ENCODE measurements at places on chromosomes 2 and 18.

GRCh38 chr2:98569197-98569793 lies 39.0 kb downstream of the COA5 start:
- no peak for DNase-seq

GRCh38 chr2:43027097-43027873 lies 199.1 kb downstream of the ZFP36L2 start:
- DNase-seq, result no peak

- DNase-seq, result no peak
Measured at GRCh38 chr2:150418916-150419315, 68.6 kb downstream of the RND3 start.

- no peak for DNase-seq
Measured at GRCh38 chr2:221304916-221305315, 267.2 kb downstream of the EPHA4 start.

DNA sequence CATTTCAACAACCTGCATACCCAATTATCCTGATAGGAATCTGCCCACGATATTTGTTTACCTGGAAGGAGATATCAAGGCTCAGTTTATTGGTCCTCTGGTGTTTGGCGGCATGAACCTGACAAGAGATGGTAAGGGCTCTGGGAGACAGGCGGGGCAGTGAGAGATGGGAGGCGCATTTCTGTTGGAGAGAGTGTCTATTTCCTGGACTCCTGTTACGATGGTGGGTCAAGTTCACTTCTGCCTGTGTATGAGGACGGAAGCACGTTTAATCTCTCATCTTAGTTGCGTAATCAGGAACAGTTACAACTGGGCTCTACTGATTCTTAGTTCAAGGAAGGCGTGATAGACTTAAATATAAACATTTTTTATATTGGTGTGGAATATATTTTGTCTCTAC lies 8.9 kb downstream of the PDCL3 start:
- DNase-seq, result no peak

DNA sequence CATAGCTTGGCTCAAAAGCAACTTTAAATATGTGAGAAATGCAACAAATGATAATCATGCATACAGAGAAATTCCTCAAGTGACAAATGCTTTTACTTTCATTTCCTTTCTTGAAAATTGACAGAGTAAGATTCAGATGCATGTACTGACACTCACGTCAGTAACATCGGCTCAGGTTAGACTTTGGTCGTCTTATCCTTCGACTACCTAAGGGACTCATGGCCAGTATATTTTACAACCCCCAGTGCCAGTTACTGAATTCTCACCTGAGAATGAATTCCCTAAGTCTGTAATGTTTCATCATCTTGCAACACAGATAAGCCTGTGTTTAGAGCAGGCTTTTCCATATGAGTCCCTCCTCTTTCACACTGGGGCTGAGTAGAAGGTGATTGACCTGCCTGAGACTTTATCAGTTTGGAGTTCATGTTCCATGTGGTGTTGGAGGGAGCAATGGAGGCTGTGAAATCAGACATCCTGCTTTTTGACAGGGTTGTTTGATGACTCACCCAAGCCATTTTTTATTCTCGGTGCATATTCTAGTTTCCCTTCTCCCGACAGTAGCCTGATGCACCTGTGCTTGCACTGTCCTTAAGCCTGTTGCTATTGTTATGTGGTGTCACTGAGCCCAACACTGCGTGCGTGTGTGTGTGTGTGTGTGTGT lies 30.5 kb upstream of the ATP8B1 start:
- DNase-seq, result no peak

DNA sequence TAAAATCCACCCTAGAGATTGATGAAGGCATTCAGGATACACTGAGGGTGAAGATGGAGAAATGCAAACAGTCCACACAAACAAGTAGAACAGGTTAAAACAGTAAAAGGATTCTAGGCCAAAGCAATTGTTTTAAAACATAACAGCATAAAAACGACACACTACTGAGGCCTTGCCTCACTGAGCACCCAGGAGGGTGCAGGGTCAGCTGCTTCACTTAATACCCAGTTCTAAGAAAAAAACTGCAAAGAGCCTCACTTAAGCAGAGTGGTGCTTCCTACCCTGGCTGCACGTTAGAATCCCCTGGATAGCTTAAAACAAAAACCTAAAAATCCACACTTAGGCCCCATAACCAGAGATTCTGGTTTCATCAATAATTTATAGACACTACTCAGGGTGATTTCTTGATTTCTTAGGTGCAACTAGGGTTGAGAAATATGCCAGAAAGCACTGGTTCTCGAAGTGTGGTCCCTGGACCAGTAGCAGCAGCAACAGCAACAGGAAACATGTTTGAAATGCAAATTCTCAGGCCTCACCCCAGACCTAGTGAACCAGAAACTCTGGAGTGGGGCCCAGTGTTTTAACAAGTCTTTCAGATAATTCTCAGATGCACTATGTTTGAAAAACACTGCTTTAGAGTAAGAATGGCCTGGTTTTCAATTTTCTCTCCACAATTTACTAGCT lies 279.1 kb downstream of the ZEB2 start:
- no peak for DNase-seq

GRCh38 chr2:152407204-152407721 lies 72.3 kb downstream of the FMNL2 start:
- no peak for DNase-seq

GRCh38 chr18:4077204-4077603 lies 377.9 kb downstream of the DLGAP1 start:
- DNase-seq, result no peak

GRCh38 chr2:34121076-34121475 lies 522.0 kb upstream of the FAM98A start:
- no peak for DNase-seq

GRCh38 chr2:118124288-118124891 lies 36.1 kb downstream of the INSIG2 start:
- no peak for DNase-seq

DNA sequence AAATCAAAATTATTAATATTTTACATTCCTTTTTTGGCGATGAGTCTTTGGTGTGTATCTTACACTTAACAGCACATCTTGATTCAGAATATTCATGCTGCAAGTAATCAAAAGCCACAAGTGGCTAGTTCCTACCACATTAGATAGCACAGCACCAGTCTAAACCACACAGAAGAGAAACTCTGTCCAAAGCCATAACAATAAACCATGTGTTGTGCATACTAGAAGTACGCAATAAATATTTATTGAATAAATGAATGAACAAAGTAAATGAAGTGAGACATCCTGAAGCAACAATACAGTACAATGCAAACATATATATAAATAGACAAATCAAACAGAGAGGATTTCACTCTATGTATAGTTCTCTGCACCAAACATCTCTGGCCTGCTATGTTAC lies 287.3 kb downstream of the EXOC6B start:
- DNase-seq, result no peak

DNA sequence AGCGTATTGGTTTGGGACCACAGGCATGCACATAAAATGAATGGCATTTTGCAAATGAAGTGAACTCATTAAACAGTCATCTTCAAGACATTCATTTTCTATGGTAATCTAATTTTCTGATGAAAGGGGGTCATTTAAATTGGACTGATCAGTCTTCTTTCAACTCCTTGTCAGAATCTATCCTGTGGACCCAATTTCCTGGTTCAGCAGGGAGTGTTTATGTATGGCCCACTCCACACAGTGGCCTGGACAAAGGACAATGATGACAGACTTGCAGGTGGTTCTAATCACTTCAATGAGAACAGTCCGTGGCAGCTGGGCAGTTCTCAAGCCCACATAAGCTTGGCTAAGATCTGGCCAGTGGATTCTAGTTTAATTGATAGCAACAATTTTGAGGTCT lies 448.1 kb downstream of the DCDC2C start:
- no peak for DNase-seq

- no peak for DNase-seq
Measured at GRCh38 chr18:54209471-54210180, 14.8 kb downstream of the MBD2 start.

DNA sequence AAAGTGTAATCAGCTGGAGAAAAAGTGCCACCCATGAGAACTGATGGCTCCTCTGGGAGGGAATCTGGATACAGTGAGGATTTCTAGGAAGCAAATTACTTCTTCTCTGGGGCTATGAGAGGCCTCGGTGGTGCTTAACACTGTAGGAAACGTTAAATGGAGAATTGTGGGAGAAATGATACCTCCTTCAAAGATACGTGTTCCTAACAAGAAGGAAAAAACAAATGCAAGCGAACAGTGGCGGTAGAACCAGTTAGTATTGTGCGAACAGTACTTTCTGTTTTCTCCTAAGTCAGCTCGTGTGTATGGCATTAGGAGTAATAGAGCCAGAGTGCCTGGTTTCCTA lies 587 bp upstream of the MTIF2 start:
- DNase-seq, result no peak

- no peak for DNase-seq
Measured at GRCh38 chr2:83160571-83160970, 1298.5 kb downstream of the SUCLG1 start.

DNA sequence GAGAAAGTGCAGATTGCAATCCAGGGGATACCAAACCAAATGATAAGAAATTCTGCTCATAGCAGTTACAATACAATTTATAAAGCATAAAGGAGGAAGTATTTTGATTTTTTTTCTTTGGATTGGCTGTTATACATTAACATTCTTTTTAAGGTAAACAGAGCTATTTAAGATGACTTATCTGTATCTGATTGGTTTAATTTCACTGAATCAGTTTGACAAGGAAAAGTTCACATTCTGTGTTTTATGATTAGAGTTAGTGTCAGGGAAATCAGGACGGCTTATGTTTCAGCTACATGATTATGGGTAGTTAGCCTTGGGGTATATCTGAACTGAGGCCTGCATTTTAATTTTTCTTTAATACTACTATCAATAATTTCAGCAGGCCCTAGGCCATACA lies 360.9 kb downstream of the ARL6IP6 start:
- no peak for DNase-seq

- DNase-seq, result no peak
Measured at GRCh38 chr2:45013229-45014015, 4.2 kb upstream of the SIX2 start.

DNA sequence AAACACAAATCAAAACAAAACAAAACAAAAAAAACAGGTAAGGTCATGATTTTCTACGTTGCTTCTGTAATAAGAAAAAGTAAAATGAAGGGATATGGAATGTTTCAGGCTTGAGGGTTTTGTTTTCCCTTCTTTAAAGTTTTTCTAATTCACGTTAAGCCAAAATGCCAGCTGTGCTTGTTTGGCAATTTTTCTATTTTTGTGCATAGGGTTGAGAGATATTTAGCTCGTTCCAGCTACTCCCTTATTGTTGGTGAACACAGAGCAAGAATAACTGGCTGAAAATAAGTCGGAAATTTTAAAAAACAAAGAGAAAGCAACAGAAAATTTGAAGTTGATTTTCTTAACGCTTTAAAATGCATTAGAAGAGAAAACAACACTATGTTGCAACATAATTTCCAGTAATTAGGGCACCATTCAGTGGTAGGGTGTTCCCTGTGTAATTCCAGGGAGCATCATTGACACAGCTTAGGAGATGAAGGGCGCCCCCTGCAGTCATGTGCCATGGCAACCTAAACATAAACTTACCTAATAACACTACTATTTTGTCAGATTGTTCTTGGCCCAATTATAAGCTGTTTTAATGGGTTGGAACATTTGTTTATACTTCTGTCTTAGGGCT lies 99.5 kb downstream of the DTNA start:
- DNase-seq, result no peak

DNA sequence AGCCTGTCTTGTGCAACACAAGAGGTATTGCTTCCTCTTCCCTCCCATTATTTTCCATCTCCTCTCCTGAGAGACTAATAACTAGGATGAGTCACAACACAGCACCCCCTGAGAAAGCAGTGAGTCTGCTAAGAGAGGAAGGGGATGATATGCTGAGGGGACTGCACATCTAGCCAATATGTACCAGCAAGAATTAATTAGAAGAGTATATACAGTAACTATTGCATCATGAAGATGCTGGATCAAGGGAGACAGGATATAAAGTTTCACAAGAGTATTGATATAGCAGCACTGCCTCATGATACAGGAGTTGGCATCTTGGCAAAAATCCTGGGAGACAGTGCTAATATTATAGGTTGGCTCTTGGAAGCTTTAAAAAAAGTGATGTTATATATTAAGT lies 289.9 kb upstream of the RBMS1 start:
- no peak for DNase-seq

DNA sequence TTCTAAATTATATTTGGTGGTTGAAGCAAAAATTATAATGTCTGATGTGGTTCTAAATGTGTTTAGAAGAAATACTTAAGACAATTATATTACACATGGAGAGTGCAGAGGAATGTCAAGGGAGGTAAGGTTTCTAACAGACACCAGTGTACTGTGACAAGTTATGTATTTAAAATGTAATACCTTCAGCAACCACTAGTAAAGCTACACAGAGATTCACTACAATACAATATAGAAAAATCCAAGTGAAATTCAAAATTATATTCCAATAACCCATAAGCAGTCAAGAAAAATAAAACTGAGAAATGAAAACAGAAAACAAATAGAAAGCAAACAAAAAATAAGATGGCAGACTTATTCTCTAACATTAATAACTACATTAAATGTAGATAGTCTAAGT lies 249.5 kb upstream of the KLHL14 start:
- no peak for DNase-seq

DNA sequence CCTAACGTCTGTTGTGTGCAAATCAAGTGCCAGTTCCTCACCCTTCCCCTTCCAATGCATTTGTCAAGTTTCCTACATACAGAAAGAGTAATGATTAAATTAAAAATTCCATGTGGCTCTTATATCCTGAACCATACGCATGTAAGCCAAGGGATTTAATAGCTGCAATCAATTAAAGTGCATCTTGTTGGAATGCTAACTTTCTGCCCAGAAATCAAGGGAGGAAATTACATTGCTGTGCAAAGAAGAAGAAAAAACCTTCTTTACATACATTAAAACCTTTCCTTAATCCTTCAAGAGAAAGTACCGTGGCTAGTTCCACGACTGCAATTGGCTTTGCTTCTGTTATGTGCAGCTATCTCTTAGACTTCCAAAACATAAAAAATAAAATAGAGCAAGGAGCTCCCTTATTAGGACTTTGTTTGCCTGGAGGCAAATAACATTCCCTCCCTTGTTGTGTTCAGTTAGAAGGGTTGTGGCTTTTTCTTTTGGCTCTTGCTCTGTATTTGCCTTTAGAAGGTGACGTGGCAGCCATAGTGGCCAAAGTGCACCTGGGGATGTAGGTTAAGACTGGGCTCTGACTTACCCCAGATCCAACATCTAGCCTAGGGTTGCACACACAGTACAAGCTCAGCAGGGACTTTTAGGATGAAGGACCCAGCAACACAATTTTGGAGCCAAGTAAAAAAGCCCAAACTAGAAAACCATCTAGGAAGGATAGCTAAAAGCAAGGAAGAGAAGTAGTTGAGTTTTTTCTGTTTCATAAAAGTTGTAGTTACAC lies 158.3 kb downstream of the ANTXR1 start:
- DNase-seq, result no peak

DNA sequence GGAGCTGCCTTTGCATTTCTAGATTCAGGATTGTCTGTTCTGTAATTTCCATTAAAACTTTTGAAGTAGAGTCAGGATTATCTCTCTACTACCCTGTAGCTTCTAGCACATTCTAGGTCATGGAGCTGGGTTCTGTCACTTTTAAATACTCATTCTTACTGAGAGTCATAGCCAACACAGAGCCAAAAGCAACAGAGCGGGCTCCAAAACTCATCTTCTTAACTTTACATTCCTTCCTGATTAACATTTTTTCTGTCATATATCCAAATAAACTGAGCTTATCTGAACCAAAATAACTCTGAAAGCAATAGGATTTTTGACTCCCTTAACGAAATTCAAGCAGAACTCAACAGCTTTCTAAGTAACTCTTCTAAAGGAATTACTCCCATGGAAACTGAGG lies 12.9 kb downstream of the PREPL start:
- no peak for DNase-seq

GRCh38 chr2:173941567-173941966 lies 23.6 kb downstream of the SP3 start:
- no peak for DNase-seq

GRCh38 chr18:1575084-1575483 lies 670.4 kb downstream of the ADCYAP1 start:
- DNase-seq, result no peak

Data from osteocyte (in vitro differentiated cells).